AML-193 (cell line): ENCODE measurements at places on chromosomes 2 and 18.
A peak's percentile ranks its signal among the peaks of the same experiment; 100 is the strongest.

DNA sequence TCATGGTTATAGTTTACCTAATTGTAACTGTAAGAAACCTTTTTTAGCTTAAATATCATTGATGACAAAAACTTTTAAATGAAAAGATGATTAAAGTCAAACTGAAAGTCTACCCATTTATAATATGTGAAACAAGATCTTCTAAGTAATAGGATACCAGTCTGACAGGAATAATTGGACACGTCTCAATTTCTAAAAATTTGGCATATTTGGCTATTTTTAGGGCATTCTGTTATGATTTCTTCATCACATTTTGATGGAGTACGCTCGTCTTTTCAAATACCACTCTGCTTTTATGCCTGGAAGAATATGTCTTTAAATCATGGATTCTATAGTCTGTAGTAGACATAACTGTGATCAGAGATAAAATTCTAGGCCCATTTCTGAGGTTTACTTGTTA, 1.3 kb downstream of the R3HDM1 start:
- no peak for DNase-seq

DNA sequence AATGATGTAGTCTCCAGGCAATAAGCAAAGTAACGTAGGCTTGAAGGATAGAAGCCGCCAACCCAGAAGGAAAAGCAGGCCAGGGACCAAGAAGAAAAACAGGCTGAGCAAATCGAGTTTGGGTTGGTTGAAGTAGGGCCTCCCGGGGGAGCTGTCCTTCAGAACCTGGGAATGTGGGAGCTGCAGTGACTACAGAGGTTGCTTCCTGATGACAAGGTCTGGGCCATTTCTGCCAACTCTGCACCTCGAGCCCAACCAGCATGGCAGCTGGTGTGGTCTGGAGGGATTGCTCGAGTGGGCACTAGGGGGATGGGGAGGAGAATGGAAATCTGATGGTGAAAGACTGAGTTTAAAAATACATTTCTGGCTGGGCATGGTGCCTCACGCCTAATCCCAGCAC, 14.1 kb downstream of the ACMSD start:
- no peak for DNase-seq

DNA sequence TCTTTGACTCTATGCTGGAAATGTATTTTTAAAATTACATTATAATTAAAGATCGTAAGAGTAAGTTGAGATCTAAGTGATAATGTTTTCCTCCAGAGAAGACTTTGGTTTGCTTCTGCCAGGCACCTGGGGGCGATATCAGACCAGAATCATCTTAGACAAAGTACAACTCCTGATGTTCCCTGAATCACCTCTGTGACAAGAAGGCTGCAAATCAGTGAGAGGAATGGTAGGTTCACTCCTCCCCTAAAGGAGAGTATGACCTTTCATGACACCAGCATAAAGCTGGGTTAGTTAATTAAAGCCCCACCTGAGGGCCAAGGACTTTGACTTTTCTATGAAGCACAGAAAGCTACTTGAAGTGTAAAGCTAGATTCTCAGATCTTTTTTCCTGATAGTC, 114.4 kb upstream of the DTNA start:
- DNase-seq = peak; percentile 2

DNA sequence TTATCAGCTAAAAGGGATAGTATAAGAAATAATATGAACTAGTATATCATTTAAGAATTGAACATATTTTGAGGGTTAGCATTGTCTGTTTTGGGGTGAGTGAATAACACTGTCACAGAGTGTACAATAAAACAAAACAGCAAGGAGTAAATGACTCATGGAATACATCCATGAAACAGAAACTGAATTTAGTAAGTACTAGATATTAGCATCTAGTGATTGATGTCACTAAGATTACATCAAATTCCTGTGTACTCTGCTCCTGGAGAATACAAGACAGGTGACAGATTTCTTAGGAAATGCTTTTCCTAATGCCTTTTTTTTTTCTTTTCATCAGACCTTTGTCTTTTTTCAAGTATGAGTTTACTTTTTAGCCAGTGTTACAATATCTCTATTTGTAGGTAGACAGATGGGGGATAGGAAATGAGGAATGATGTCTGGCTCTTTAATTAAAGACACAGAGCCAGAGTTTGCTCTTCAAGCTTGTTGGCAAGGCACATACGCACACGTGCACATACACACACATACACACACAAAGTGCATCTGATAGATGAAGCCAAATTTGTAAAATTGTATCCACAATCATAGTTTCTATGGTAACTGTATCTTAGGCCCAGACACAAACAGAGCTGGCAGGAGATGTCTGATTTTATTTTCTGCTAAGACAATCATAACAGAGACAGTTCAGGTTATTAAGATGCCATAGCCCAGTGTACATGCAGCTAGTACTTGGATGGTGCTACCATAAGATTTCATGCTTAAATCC, 138.2 kb upstream of the NRP2 start:
- DNase-seq = no peak

DNA sequence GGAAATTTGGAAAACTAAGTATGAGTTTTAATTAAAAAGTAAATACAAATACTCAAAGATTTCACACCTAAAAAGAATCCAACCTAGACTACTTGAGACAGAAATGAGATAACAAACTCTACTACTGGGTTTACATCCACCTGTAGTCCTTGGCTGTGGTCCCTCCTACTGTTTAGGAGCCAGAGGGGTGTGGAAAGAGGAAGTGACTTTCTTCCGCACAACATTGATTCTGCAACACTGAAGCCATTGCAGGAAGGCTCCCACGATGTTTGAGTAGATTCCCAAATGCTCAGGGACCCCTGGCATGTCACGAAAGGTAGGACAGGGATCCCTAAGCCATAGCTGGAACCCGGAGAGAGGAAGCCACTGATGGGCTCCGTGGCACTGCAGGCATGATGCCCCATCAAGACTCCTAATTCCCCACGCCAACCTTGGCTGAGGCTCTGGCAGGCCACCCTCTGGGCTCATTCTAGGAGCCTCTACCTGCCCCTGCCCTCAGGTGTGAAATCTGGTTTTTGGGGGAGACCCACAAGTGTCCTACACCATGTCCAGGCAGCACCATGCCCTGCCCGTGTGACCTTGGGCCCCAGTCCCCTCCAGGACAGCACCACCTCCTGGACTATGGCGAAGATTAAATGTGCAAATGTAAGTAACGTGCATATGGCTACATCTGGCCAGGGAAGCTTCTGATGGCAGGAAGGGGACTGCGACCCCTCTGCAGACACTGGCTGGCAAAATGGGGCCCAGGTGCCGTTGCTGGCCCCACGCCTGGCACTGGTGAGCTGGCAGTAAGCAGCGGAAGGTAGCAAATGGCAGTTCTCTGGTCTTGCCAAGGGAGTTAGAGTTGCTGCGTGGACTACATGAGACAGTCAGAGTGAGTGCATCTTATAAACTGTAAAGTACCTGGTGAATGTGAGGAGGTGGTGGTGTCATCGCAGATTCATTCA, 38.2 kb upstream of the MAL start:
- DNase-seq = no peak

- DNase-seq = no peak
Measured at GRCh38 chr2:95272299-95272751, 1.9 kb upstream of the PROM2 start.
